Activated CD4-positive, alpha-beta memory T cell treated with anti-CD3 and anti-CD28 coated beads for 36 hours (primary cell): ENCODE measurements at places on chromosomes 1 and 21.
A peak's percentile ranks its signal among the peaks of the same experiment; 100 is the strongest.

GRCh38 chr1:145750426-145750825, 31.1 kb downstream of the CD160 start:
- DNase-seq = no peak

GRCh38 chr1:113984710-113985109, 5.4 kb downstream of the OLFML3 start:
- DNase-seq = no peak

GRCh38 chr21:39657091-39657689, 44.5 kb downstream of the B3GALT5 start:
- DNase-seq = no peak

DNA sequence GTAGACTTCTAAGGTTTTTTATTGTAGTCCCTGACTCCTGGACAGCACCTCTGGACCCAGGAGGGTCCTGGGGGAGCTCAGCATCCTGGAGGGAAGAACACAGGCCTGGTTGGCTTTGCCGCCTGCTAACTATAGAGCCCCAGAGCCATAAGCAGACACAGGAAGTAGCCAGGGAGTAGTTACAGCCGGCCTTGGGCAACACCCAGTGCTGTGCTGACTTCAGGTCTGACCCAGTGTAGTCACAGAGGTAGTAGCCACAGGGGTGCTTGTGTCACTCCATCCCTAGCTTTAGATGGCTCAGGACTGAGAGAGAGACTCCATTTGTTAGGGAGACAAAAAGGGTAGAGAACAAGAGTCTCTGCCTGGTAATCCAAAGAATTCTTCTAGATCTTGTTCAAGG, 21.9 kb downstream of the MCOLN2 start:
- no peak for DNase-seq

DNA sequence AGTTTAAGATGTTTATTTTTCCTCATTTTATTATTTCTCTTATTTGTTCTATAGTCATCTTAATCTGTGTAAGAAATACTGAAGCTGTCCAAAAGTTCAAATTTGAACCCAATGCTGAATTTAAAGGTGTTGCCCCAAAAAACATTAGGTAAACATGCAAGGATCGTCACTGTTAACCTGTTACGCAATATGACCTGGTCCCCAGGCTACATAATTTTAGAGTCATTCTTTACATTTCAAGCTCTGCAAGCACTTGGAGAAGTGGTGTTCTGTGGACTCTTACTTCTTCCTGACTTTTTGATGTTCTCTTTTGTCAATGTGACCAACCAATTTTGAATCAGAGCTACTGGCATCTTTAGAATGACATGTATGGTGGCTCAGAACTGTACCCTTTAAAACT, 106.0 kb downstream of the CLIC6 start:
- DNase-seq = no peak

DNA sequence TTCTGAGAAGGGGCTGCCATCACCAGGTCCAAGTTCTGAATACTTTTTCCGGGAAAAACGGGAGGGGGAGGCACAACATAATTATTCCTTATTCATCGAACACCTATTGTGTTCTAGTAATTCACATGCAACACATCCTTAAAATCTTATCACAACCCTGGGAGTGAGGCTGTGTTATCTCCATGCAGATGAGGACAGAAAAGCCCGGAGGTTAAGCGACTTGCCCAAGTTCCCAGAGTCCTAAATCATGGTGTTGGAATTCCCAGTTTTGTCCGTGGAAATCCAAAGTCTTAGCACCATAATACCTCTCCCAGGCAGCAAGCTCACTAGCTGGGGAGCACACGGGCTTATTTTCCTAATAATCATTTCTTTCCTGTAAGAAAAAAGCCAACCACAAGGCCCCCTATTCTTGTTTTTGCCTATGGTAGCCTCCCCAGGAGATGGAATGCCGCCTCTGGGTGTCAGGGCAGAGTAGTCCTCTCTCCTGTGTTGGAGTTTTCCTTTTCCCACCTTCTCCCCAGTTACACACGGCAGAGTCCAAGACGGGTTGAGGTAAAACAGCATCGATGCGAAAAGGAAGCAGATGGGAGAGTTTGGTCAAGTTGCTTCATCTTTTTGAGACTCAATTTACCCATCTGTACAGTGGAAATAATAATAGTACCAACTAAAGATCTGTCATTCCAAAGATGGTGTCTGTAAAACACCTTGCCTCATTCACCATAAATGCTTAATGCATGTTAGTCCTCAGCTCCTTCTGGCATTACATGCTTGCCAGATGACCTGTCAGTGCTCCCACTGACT, 228.0 kb upstream of the TMEM51 start:
- no peak for DNase-seq

DNA sequence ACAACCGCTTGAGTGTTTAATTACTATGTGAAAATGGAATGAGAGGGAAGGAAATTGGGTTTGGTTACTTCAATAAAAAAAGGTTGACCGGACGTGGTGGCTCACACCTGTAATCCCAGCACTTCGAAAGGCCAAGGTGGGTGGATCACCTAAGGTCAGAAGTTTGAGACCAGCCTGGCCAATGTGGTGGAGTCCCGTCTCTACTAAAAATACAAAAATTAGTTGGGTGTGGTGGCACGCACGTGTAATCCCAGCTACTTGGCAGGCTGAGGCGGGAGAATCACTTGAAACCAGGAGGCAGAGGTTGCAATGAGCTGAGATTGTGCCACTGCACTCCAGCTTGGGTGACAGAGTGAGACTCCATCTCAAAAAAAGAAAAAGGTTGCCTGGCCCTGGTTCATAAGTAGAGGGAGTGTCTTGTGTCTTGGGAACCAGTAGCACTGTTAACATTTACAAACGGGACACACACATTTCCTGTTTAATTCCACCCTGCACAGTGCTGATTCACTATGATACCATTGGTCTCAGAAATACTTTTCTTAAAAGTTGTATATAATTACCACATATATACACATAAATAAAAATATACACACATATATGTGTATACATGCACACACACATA, 27.6 kb upstream of the CLDN14 start:
- DNase-seq = no peak

DNA sequence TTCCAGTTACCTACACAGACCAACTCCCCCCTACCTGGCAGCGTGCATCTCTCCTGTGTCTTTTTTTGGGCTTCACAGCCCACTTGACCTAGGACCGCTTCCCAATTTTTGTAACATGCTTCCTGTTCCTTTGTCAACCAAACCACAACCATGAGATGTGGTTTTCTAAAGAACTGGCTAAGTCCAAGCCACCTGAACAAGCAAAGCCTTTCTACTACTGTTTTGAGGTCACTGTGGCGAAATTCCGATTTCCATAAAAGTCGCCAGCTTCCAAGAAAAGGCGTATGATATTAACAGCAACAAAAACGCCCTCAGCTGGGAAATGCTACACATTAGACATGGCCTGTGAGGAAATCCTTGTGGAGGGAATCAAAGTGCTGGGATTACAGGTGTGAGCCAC, 12.7 kb upstream of the AK2 start:
- DNase-seq = no peak

DNA sequence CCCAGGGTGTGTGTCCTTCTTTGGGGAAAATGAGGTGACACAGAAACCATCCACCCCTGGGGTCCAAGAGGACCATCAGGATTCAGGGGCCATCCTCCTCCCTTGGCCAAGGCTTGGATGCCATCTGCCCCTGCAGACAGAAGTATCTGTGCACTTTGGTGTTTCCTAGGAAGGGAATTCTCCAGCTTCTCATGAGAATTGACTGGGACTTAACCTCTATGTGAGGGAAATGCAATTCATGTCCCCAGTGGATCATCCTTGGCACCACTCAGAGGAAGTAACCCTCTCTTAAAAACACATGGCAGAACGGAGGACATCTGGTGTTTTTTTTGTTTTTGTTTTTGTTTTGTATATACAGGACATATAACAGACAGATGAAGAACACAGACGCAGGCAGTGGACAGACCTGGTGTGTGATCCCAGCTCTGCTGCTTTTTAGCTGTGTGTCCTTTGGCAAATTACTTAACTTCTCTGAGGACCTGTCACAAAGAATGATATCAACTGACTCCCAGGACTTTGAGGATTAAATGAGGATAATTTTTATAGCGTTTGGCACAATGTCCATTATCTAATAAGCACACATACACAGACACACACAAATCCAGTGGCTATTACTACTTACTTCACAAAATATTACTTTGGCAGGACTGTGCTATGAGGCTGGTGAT, 3.8 kb downstream of the TNN start:
- DNase-seq = no peak

DNA sequence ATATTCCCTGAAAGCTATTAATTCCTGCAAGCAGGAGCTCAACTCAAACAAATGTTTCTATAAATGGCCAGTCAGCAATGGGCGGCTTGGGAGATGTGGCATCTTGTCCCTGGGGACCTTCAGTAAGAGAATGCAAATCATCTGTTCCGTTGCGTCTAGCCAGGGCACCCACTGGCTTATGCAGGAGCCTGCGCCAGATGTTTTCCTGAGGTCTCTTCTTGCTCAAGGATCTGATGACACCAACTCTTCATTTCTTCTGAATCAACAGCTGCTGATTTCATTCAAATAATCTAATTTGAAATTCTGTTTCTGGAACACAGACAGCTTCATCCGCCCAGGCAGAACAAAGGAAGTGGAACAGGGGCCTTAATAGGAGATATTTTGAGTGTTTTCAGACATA, 70.0 kb upstream of the AJAP1 start:
- DNase-seq = no peak

- DNase-seq = no peak
These were observed 520.4 kb upstream of the CXADR start for GRCh38 chr21:16992448-16992847.

DNA sequence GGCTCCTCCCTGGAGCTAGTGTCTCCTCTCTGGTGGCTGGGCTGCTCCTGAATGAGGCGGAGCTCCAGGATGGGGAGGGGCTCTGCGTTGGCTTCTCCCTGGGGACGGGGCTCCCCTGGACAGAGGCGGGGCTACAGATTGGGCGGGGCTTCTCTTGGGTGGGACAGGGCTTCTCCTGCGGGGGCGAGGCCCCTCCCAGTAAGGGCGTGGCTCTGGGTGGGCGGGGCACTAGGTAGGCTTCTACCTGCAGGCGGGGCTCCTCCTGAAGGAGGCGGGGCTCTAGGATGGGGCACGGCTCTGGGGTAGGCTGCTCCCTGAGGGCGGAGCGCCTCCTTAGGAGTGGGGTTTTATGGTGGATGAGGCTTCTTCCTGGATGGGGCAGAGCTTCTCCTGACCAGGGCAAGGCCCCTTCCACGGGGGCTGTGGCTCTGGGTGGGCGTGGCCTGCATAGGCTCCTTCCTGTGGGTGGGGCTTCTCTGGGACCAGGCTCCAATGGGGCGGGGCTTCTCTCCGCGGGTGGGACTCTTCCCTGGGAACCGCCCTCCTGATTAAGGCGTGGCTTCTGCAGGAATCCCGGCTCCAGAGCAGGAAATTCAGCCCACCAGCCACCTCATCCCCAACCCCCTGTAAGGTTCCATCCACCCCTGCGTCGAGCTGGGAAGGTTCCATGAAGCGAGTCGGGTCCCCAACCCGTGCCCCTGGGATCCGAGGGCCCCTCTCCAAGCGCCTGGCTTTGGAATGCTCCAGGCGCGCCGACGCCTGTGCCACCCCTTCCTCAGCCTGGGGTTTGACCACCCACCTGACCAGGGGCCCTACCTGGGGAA, 22.7 kb upstream of the ARF1 start:
- DNase-seq = peak; percentile 85

GRCh38 chr1:7046891-7047290, 261.6 kb downstream of the CAMTA1 start:
- no peak for DNase-seq

GRCh38 chr1:61299463-61299862, 217.1 kb downstream of the NFIA start:
- DNase-seq = no peak

DNA sequence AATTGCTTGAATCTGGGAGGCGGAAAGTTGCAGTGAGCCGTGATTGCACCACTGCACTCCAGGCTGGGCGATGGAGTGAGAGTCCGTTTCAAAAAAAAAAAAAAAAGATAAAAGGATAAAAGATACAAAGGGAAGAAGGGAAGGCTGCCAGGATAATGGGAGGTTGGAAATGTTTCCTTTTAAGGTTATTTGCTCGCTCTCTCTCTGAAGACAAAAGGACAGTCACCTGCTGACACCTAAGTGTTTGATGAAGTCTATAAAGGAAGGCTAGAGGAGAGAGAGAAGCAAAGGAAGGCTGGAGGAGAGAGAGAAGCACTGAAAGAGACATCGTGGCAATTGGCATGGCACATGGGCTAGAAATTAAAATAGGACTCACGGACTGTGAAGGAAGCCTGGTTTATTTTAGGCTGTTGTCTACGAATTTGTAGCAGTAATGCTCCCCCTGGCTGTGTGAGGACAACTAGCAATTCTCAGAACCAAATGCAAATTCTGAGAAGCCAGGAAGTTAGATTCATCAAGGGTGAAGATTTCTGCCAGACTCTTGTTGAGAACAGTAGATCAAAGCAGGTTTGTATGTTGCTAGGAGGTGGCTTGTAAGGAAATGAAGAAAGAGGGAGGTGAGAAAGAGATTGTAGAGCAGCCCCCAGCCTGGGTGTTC, 154.2 kb downstream of the ZP4 start:
- DNase-seq = peak; percentile 9

DNA sequence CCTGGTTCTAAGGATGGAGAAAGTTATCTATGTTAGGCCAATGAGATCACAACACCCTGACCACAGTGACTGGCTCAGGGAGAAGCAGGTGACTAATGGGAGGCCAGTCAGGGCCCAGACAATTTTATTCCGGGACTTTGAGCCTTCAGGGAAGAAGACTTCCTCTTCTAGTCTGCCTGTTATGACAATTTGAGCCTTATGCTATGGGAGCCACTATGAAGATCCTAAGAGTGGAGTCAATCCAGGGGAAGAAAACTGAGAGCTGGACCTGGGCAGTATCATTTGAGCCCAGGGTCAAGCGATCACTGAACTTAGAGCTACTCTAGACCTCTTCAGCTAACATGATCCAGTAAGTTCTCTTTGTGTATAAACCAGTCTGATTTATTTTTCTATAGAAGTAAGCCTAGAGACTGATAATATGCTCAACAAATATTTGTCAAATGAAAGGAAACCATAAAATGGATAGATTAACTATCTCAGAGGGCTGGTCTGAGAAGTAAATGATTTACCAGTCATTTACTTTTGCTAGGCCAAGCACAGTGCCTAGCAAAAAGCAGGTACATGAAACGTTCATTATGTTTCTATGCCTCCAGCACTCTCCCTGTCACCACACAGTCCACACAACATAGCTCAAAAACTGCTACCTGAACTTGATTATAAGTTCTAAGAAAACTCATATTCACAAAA, 4.2 kb upstream of the C1orf141 start:
- DNase-seq = no peak

GRCh38 chr1:65066419-65066765, 81.6 kb upstream of the AK4 start:
- DNase-seq = no peak

GRCh38 chr1:93448292-93448982, 519 bp downstream of the FNBP1L start:
- peak; percentile 23 for DNase-seq

DNA sequence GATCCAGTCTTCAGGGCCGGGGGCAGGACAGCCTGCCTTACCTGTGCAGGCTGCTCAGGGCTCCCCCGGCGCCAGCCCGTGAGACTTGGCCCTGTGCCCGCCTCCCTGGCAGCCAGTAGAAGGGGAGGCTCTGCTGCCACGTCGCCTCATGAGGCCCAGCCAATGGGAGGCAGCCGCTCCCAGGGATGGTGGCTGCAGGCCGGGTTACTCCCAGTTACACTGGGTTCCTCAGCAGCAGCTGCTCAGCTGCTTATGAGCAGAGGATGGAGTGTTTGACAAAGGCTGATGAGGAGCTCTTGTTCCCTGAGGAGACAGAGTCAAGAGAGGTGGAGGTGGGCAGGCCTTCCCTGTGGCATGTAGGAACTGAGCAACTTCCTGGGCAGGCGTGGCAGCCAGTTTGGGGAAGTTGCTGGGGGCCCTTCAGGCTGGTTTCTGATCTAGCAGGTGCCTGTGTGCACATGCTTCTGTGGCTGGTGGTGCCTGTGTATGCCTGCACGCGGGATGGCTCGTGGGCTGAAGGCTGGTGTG, 5.5 kb downstream of the MFSD2A start:
- peak; percentile 25 for DNase-seq
